Lung microvascular endothelial cell (primary cell): ENCODE measurements at places on chromosomes 2 and 18. TPM values are rescaled to one million over a fixed set of nuclear protein-coding genes. Genes with fewer than 3 reads are reported as not detected.

DNA sequence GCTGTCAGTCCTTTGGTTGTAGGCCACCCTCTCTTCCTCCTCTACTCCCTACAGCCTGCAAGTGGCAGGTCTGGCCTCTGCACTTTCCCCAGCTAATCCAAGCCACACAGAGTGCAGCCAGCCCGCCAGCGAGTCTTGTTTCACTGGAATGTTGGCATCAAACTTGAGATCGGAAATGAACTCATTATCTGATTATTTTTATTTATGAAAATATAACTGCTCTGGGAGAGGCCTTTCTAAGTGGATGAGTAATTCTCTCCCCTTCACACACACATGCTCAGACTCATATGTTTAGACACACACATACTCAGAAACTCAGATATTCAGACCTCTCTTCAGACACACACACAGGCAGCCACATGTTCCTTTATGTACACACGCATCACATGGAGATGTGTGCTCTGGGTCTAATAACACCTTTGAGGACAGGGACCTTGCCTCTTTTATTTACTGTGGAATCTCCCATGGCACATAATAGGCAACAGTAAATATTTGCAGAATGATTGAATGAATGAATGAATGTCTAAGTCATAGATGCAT lies 151.3 kb downstream of the ZFP36L2 start:
- peak; percentile 95 for DNase-seq

- peak; percentile 96 for DNase-seq
Measured at GRCh38 chr2:169827272-169828140, at the start of gene UBR3. UBR3 (plus strand) TSS chr2:169827454; CDS start chr2:169827508, 54 bp downstream.

GRCh38 chr18:58586886-58587285 lies 42.0 kb downstream of the ALPK2 start:
- DNase-seq: no peak

- DNase-seq: peak; percentile 62
Measured at GRCh38 chr2:11710210-11710609, 36.2 kb upstream of the LPIN1 start.

DNA sequence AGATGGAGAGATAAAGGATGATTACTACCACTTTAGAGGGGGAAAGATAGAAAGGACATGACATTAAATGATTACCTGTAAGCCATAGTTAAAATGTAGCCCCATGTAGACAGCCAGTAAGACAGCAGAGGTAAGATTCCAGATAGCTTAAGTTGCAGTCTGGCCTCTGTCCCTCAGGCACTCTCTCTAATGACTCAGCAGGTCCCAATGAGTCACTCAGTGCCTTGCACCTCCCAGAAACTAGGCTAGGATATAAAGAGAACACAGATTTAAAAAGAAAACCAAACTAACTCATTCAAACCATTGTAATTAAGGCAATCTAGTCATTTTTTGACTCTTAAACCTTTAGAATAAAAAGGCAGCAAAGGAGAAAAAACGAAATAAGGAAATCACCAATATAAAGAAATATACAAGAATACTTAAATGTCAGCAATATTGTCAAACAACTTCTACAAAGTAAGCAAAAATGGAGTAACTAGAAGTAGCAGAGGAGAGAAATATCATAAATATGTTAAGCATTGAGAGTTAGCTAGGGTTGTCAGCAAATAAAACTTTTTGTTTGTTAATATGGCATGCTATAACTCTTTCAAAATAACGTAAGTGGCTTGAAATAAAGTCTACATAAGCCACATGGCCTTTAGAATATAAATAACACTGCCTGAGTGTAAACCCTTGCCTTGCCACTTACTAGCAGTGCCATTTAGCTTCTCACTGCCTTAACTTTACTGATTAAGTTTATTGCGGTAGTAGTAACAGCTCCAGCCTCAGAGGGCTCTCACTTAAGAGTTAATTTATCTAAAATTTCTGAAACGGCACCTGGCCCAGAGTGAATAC lies 48.5 kb downstream of the SOCS6 start:
- peak; percentile 20 for DNase-seq

- DNase-seq: no peak
Measured at GRCh38 chr18:28407681-28408080, 230.8 kb upstream of the CDH2 start.

GRCh38 chr2:42876326-42876751 lies 84.0 kb upstream of the HAAO start:
- DNase-seq: no peak

- no peak for DNase-seq
Measured at GRCh38 chr2:128277961-128278681, 40.5 kb downstream of the HS6ST1 start.

DNA sequence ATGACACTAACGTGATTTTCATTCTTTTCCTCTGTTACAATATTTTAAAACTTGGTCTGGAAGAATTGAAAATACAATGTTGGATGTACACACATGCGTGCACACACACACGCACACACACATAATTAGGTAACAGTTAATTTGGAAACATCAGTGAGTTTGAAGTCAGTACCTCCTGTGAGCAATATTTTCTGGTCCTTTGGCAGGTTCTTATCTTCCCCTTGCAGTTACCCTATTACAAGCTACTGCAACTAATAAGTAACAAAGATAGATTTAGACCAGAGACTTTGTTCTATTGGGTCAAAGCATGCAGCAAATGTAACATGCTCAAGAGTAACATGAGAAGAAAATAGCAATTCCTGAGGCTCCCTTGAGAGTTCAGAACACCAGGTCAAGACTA lies 73.3 kb downstream of the ZNF385B start:
- DNase-seq: no peak

GRCh38 chr2:142112757-142113221 lies 18.0 kb downstream of the LRP1B start:
- peak; percentile 56 for DNase-seq

KIAA2012 gene
- total RNA-seq: not detected in 2 replicates

ALPP gene
- not detected in 2 replicates for total RNA-seq

PLGLB1 gene
- total RNA-seq: 0.22 and 1.4 TPM in 2 replicates

TTN gene
- 0.60 and 1.3 TPM in 2 replicates for total RNA-seq
